Fibroblast of villous mesenchyme (primary cell): ENCODE measurements at places on chromosomes 13 and 19. TPM values are rescaled to one million over a fixed set of nuclear protein-coding genes. Genes with fewer than 3 reads are reported as not detected.

Gene UBL5
- total RNA-seq: 126 and 197 TPM in 2 replicates

Gene KDELR1
- 72.2 and 111 TPM in 2 replicates for total RNA-seq

Gene CHMP2A
- total RNA-seq: 111 and 120 TPM in 2 replicates

Gene TEX26
- under 0.01 TPM in 1 of 2 replicates, not detected in the other for total RNA-seq

Gene PLIN5
- not detected in 2 replicates for total RNA-seq

Gene CAMSAP3
- total RNA-seq: not detected in 2 replicates

Gene CACNA1A
- 0.32 and 0.43 TPM in 2 replicates for total RNA-seq

Gene PSG5
- total RNA-seq: 39.3 and 45.3 TPM in 2 replicates

Gene ZNF415
- 2.2 and 2.6 TPM in 2 replicates for total RNA-seq

Gene KCTD4
- 0.32 and 0.43 TPM in 2 replicates for total RNA-seq

Gene ZNF382
- 5.2 and 10.4 TPM in 2 replicates for total RNA-seq

Gene PRSS57
- total RNA-seq: not detected in 2 replicates

Gene KBTBD7
- total RNA-seq: 5.8 and 8.6 TPM in 2 replicates

Gene SAMD1
- total RNA-seq: 23.3 and 24.2 TPM in 2 replicates

Gene CILP2
- under 0.01 and 0.43 TPM in 2 replicates for total RNA-seq

Gene IZUMO2
- total RNA-seq: not detected in 2 replicates

Gene APOE
- total RNA-seq: 9.7 and 16.4 TPM in 2 replicates

Gene NXNL1
- total RNA-seq: not detected in 2 replicates

Gene GJB6
- not detected in 2 replicates for total RNA-seq

GRCh38 chr19:34712395-34713261 is 21.4 kb upstream of the ZNF181 start:
- DNase-seq: peak; percentile 89

GRCh38 chr19:57165846-57166245 is 1.4 kb downstream of the DUXA start:
- no peak for DNase-seq

DNA sequence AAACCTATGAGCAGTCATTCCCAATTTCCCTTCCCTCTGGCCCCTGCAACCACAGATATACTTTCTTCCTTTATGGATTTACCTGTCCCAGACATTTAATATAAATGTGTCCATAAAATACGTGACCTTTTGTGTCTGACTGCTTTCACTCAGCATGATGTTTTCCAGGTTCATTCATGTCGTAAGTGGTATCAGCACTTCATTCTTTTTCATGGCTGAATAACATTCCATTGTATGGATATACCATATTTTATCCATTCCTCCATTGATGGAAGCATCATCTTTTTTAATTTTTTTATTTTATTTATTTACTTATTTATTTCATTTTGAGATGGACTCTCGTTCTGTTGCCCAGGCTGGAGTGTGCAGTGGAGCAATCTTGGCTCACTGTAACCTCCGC is 8.0 kb upstream of the PPP6R1 start:
- no peak for DNase-seq

GRCh38 chr13:113093580-113094409 is 11.8 kb upstream of the F7 start:
- no peak for DNase-seq

DNA sequence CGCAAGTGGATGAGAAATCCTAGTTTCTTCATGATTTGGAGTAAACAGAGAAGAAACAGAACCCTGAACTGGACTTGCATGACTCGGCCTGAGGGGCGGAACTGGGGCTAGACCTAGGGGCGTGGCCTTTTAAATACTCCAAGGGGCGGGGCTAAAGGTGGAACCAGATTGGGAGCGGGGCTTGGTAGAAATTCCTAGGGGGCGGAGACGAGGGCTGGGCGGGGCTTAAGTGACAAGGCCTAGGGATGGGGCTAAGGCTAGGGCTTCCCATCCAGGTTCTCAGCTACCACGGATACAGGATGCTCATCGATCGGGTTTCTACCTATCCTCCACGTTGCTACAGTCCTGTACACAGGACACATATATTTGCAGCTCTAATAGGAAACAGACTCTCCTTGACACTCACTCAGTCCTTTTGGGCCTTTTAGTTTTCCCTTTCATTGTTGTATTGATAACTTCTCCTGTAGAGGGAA is 372 bp upstream of the ZNF699 start:
- DNase-seq: no peak

DNA sequence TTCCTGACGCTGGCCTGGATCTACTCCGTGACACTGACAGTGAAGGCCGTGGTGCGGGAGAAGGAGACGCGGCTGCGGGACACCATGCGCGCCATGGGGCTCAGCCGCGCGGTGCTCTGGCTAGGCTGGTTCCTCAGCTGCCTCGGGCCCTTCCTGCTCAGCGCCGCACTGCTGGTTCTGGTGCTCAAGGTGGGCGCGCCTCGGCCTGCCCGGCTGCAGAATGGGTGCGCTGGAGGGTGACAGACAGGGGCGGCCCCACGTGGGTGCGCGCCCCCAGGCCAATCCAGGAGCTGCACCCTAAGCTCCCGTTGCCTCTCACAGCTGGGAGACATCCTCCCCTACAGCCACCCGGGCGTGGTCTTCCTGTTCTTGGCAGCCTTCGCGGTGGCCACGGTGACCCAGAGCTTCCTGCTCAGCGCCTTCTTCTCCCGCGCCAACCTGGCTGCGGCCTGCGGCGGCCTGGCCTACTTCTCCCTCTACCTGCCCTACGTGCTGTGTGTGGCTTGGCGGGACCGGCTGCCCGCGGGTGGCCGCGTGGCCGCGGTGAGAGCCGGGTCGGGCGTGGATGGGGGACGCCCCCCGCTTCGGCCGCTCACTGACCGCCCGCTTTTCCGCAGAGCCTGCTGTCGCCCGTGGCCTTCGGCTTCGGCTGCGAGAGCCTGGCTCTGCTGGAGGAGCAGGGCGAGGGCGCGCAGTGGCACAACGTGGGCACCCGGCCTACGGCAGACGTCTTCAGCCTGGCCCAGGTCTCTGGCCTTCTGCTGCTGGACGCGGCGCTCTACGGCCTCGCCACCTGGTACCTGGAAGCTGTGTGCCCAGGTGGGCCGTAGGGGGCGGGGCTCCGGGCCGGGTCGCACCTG is 7.2 kb downstream of the ABCA7 start:
- no peak for DNase-seq

DNA sequence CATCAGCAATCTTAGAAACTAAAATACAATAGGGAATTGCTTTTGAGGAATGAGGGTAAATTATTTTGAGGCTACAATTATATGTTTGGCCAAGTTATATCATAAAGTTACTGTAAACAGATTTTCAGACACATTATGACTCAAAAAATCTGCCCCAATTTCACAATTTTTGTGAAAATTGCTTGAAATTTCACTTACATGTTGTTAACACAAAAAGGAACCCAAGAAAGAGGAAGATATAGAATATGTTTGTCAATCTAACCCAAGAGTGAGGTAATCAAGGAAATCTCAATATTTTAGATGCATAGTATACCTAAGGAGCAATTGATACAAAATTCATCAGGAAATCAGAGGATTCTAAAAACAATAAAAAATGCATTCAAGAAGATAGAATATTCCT is 73.9 kb upstream of the FNDC3A start:
- no peak for DNase-seq

GRCh38 chr13:61255040-61255796 is 160.4 kb downstream of the PCDH20 start:
- DNase-seq: no peak

DNA sequence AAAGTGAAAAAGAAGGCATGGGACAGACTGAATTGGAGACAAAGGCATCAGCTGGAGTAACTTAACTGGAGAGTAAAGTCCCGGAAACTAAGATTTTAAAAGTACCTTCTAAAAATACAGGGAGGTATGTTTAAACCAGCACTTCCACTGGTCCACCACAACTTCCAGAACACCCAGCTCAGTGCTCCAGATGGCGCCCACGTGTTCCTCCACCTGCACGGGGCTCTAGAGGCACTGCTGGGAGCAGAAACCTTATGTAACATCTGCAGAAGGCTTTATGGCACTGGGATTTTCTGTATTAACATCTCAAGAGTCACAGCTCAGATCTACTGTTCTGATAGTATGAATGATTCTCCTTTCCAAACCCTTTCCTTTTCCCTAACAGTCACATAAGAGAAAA is 252.1 kb downstream of the DCLK1 start:
- DNase-seq: no peak

- DNase-seq: no peak
Observed at GRCh38 chr19:11434703-11435056, 241 bp downstream of the ODAD3 start.

GRCh38 chr19:56291867-56292266 is 19.3 kb downstream of the EDDM13 start:
- no peak for DNase-seq

- peak; percentile 23 for DNase-seq
Observed at GRCh38 chr13:74203576-74203975, 69.4 kb upstream of the KLF12 start.

DNA sequence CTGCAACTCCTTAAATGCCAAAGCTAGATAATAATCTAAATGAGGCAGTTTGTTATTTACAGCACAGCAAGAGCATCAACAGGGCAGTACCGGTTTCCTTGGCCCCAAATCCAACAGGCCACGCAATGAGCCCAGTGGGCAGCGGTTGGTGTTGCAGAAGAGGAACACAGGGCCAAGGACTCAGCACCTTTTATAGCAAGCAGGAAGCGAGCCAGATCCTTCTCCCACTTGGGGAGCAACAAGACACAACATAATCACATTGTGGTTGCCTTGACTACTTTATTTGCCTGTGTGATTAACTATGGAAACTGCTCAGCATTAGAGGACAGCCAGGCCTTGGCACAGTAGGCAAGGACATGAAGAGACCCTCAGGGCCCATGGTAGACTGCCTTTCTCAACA is 67.1 kb upstream of the HTR2A start:
- DNase-seq: no peak

- DNase-seq: no peak
Observed at GRCh38 chr13:51689663-51689996, 105.4 kb downstream of the WDFY2 start.

- DNase-seq: no peak
Observed at GRCh38 chr13:57843521-57843920, 212.0 kb downstream of the PCDH17 start.

GRCh38 chr19:37564624-37565369 is 29.8 kb downstream of the ZNF571 start:
- DNase-seq: no peak

DNA sequence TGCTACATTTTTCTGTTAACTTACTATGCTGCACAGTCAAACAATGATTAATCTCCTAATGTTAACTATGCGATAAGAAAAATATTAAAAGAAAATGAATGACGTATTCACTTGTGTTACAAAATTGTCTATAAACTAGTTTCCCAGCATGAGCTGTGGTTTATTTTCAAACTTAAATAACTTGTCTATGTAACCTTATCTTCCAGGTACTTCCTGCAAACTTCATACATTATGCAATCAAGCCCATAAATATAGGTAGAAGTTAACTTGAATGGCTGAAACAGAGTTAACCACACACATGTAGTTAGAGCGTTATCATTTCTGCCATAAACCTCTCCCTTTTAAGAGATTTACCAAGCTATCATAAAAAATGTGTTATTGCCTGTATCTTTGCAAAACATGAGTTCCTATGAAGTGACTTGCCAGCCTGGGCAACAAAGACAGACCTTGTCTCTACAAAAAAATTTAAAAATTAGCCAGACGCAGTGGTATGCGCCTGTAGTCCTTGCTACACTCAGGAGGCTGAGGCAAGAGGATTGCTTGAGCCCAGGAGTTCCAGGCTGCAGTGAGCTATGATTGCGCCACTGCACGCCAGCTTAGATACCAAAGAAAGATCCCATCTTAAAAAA is 17.7 kb upstream of the KLF5 start:
- DNase-seq: peak; percentile 86

- no peak for DNase-seq
Observed at GRCh38 chr13:114256547-114256946, 21.9 kb downstream of the CDC16 start.

- no peak for DNase-seq
Observed at GRCh38 chr13:51955816-51956603, 55.2 kb downstream of the ATP7B start.

- DNase-seq: no peak
Observed at GRCh38 chr19:482186-483041, 13.9 kb upstream of the MADCAM1 start.

GRCh38 chr19:39647918-39648317 is 7.8 kb upstream of the LGALS16 start:
- DNase-seq: no peak

DNA sequence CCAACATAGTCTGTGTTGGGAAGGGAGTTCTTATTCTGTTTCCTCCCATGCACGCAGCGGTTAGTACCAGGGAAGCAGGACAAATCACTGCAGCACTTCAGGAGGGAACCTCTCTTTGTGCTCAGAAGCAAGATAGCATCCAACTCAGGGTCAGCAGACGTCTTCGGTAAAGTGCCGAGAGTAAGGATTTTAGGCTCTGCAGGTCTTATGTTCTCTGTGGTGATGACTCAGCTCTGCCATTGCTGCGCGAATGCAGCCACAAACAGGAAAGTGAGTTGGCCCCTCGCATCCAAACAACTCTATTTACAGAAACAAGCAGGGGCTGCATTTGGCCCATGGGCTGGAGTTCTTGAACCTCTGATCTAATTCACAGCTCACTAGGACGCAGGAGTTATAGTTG is 122.1 kb upstream of the SPATA13 start:
- DNase-seq: peak; percentile 82

DNA sequence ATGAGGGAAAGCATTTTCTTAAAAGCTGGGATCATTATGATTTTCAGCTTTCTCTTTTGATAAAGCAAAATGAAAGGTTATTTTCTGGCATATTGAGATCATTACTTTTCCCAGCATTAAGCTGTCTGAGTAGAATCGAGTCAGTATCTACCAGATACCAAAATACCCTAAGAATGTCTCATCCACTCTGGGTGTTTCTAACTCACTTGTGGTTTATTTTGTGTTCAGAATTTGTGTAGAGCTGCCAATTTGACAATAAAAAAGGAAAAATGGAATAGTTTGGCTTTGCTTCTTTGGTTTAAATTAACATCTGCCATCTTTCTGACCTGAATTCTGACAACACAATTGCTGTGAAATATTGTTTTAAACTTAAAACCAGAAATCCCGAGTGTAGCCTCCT is 438.7 kb upstream of the ARGLU1 start:
- no peak for DNase-seq

- no peak for DNase-seq
Observed at GRCh38 chr19:32201211-32201610, 144.2 kb upstream of the ZNF507 start.

- peak; percentile 69 for DNase-seq
Observed at GRCh38 chr19:12666265-12667048, at the start of the genes MAN2B1 and WDR83. MAN2B1 (minus strand) TSS chr19:12666742; CDS start chr19:12666701, 41 bp downstream. WDR83 (plus strand) TSS chr19:12666807; CDS start chr19:12669791, 2,984 bp downstream.

GRCh38 chr19:3548606-3549005 is 8.8 kb downstream of the MFSD12 start:
- DNase-seq: no peak

DNA sequence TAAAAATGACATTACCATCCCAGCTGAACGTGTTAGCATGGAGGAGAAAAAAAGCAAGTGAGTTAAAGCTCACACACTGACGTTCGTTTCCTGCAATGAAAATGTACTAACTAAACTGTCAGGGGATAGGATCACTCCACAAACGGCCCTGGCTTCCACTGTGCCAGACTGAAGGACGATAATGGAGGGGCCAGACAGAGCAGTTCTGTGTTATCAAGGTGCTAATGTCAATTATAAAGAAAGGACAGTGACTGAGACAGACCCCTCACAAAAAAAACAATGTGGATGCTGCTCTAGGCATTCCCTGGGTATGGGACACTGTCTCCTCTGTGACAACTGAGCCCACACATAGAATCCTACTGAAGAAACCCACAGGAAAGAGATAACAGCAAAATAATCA is 43.7 kb upstream of the SLC15A1 start:
- no peak for DNase-seq

GRCh38 chr19:42169486-42170413 is 37.5 kb upstream of the POU2F2 start:
- DNase-seq: no peak

GRCh38 chr13:71866335-71867130 is 471 bp downstream of the DACH1 start:
- peak; percentile 7 for DNase-seq
